ENCODE measurements at places on chromosomes 13 and 19.

GRCh38 chr13:48066310-48066989, 28.5 kb downstream of the MED4 start:
- DNase-seq = no peak

GRCh38 chr13:44748439-44748838, 172.3 kb upstream of the TSC22D1 start:
- no peak for DNase-seq

DNA sequence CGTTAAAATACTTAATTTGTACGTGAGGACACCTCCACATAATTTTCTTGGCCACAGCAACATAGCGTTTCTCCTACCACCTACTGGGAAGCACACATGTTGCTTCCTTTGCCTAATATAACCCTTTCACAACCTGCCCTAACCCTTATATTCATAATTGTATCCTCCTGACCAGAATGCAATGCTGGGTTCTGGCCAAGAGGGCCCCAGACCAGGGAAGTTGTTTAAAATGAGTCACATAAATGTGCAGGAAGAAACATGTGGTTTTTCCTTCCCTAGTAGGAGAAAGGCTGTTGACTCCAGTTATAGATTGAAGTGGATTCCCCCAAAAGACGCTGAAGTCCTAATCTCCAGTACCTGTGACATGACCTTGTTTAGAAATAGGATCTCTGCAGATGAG, 187.3 kb downstream of the NUFIP1 start:
- no peak for DNase-seq

DNA sequence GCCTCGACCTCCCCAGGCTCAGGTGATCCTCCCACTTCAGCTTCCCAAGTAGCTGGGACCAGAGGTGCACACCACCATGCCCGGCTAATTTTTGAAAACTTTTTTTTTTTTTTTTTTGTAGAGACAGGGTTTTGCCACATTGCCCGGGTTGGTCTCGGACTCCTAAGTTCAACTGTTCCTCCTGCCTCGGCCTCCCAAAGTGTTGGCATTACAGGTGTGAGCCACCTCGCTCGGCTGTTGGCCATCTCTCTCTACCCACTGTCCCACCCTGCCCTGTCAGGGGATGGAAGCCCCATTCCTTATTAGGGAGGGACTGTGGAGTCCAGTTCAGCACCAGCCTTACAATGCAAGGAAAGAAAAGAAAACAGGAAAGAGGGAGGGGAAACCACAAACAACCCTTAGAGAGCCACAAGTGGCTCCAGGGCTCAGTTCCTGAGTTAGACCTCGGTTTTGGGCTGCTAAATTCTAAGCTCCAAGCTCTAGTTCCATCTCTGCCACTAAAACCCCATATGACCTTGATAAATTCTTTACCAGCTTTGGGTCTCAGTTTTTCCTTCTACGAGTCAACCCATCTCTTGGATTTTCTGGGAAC, 31.7 kb downstream of the ACTL9 start:
- no peak for DNase-seq

GRCh38 chr13:111482126-111482525, 161.7 kb downstream of the TEX29 start:
- no peak for DNase-seq

- DNase-seq = no peak
Measured at GRCh38 chr13:105773863-105774538, 761.5 kb downstream of the EFNB2 start.

DNA sequence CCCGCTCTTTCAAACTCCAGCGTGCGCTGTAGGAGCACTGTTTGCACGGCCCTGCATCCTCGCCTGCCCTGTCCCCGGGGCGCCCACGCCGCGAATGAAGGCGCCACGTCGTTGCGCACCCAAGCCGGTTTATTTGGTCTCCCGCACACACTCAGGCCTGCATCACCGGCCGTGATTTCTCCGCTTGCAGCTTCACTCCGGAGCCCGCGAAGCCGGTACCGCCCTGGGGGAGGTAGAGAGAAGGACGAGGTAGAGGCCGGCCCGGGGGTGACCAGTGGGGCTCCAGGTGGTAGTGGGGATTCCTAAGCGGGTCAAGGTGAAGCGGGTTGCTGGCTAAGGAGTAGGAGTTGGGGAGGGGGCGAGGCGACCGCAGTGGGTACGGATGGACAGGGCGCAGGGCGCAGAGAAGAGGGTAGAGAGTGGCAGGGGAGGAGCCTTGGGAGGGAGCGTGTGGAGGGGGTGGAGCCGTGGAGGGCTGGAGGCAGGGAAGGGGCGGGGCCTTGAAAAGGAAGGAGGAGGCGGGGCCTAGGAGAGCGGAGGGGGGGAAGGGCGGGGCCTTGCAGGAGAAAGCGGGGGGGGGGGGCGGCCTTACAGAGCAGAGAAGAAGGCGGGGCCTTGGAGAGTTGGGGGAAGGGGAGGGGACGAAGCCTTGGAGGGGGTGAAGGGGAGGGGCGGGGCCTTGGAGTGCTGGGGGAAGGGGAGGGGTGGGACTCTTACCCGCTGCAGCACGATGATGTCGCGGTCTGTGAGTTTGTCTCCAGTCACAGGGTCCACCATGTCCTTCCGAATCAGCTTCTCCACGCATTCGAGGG, 24.6 kb downstream of the NOSIP start:
- no peak for DNase-seq

GRCh38 chr19:41225238-41226052, 6.4 kb downstream of the AXL start:
- no peak for DNase-seq

DNA sequence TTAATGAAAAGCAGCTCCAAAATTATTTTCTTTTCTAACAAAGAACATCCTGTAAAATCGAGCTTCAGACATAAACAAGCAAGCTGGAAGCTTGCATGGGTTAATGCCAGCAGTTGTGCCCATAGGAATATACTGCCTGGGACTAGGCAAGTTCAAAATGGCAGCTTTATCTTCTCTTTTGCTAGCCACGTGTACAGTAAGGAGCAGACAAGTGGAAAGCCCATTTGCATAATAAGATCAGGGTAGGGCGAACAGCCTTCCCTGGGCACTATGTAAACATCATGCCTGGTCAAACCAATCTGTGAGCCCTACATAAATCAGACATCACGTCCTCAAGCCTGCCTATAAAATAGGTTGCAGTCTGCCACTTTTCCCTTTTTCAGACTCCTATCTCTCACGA, 489.7 kb downstream of the RFC3 start:
- no peak for DNase-seq

DNA sequence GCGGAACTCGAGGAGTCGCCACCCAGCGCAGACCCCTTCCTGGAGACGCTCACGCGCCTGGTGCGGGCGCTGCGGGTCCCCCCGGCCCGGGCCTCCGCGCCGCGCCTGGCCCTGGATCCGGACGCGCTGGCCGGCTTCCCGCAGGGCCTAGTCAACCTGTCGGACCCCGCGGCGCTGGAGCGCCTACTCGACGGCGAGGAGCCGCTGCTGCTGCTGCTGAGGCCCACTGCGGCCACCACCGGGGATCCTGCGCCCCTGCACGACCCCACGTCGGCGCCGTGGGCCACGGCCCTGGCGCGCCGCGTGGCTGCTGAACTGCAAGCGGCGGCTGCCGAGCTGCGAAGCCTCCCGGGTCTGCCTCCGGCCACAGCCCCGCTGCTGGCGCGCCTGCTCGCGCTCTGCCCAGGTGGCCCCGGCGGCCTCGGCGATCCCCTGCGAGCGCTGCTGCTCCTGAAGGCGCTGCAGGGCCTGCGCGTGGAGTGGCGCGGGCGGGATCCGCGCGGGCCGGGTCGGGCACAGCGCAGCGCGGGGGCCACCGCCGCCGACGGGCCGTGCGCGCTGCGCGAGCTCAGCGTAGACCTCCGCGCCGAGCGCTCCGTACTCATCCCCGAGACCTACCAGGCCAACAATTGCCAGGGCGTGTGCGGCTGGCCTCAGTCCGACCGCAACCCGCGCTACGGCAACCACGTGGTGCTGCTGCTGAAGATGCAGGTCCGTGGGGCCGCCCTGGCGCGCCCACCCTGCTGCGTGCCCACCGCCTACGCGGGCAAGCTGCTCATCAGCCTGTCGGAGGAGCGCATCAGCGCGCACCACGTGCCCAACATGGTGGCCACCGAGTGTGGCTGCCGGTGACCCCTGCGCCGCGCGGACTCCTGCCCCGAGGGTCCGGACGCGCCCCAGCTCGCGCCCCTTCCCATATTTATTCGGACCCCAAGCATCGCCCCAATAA, 2.3 kb downstream of the AMH start:
- no peak for DNase-seq

DNA sequence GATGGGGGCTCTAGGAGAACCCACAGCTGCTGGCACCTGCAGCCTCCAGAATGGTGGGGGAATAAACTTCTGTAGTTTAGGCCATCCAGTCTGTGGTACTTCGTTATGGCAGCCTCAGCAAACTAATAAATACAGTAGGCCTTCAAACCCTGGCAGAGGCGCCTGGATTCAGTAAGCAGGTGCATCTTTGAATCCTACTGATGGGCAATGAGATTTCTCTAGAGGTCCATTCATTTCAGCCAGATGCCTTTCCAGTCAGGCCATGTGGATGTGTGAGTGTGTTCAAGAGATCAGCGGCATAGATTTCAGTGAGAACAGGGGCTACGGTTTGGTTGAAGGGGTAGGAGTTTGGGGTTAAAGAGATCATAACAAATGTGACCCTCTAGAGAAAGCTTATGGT, 183.5 kb upstream of the RNF113B start:
- DNase-seq = no peak

GRCh38 chr13:37526710-37527473, 71.7 kb downstream of the POSTN start:
- peak; percentile 10 for DNase-seq

DNA sequence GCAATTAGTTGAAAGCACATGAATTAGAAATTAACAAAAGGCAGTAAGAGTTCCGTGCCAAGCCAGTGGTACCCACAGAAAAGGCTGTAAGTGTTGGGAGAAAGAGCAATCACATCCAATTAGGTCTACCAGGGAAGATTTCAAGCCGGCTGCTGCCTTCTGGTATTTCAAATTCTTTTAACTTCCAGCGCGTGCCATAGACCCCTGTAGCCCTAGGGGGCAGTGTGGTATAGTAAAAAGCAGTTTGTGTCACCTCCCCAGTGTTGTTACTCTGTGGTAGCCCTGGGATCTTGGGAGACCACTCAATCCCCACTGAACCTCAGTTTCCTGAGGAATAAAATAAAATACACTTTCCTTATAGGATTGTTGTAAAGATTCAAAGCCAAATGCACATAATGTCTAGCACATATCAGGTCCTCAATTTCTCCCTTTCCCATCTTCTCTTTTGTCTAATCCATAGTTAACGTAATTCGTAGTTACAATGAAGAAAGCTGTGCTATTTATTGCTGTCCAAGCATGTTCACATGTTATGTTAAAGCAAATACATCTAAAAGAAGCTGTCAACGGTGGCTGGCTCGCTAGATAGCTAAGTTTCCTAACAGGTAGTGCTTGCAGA, 230.2 kb downstream of the TDRD3 start:
- no peak for DNase-seq

DNA sequence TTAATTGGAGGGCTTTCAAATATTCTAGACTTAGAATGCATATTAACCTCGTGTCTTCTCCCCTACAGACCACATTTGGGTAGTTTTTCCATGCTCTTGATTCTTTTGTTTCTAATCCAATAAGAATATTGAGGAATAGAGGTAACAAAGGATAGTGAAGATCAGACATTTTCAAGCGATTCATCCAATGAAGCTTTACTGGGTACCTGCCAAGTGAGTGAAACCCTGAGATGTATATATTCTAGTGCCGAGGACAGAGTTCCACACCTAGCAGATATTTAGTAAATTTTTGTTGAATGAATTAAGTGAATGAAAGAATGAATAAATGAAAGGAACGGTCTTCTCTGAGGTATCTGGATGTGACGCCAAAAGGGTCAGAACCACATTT, 442 bp upstream of the RFC3 start:
- DNase-seq = no peak

DNA sequence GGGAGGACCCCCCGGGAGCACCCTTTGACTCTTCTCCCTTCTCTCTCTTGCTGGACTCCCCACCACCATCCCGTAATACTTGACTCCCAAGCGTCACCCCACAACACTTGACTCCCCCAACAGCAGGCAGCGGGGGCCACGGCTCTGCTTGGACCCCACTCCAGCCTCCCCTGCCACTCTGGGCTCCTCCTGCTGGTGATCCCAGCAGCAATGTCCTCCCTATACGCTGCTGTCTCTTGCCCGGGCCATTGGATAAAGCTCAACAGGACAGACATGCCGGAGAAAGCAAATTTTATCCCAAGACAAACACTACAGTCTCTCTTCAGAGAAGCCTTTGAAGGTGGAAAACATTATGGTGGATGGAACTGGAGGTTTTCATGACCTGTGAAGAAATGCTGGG, 20.4 kb upstream of the AMER2 start:
- DNase-seq = no peak

- no peak for DNase-seq
Measured at GRCh38 chr19:5838353-5839064, 993 bp downstream of the FUT6 start.

GRCh38 chr19:18659281-18660050, 22.6 kb downstream of the KLHL26 start:
- no peak for DNase-seq

GRCh38 chr13:35727881-35728280, 251.4 kb upstream of the MAB21L1 start:
- DNase-seq = peak; percentile 55

DNA sequence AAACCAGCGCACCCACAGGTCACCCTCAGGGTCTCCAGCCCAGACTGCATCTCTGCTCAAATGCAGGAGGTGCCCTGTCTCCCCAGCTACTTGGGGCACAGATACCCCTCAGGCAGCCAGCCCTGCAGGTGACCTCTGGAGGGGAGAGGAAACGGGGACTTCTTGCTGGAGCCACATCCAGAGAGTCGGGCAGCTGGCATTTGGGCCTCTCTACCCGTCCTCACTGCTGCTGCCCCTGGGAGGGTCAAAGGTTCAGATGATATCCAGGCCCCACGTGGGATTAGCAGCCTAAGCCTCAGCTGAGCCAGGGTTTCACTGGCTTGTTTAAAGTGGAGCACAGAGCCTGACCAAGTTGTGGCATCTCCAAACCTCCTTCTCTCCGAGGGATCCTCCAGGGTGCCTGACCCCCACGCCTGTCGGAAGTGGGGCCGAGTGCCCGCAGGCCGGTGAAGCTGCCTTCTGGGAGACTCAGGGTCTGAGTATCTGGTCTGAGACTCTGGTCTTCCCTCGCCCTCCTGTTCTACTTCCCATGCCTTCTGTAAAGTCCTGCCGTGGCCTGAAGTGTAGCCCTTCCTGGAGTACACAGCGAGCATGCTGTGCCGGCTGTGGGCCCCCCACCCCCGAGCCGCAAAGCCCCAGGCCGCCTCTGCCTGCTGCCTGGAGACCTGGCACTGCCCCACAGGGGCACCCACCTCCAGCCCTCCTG, 2.1 kb downstream of the RASA3 start:
- no peak for DNase-seq

DNA sequence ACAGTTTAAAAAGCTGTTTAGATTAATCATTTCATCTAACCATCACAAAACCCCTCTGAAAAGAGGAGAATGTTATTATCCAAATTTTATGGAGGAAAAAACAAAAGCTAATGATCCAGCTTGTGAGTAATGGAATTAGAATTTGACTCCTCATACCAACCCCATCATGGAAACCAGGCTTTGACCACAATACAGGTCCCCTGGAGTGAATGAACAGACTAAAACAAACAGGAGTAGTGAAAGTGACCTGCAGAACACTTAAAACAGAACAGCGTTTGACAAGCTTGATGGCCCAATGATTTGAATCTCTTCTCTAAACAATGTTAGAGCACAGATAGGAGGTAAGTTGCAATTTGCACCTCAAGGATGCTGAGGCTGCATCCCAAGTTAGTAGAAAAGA, 230.0 kb downstream of the DCT start:
- no peak for DNase-seq

All from NCI-H446 treated with DMSO at 0.1 percent for 48 hours (cell line).